Activated naive CD4-positive, alpha-beta T cell treated with anti-CD3 and anti-CD28 coated beads for 36 hours (primary cell): ENCODE measurements at places on chromosomes 7 and 10. TPM values are rescaled to one million over a fixed set of nuclear protein-coding genes. Genes with fewer than 3 reads are reported as not detected.

DNA sequence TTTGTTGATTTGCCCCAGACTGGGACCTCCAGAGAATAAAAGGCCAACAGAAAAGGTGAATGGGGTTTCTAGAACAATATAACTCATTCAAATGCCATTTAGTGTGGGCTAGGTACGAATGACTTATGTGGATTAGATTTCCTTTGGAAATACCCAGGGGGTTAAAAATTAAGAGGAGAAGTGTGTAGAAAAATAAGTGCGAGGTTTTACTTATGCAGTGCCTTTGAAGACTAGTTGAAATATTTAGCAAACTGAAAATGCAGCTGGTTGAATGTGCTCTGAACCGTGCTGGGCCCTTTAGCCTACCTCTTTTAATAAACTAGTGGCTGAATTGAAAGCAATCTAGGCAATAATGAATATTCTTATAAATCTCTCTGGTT lies 180.6 kb downstream of the LRMDA start:
- no peaks in the 10 kb centered on the region for H3K36me3 ChIP-seq
- H3K27me3 ChIP-seq, result peaks cover 2% of the 10 kb centered on the region
- no peak for DNase-seq

GRCh38 chr7:2968616-2969397 lies 74.9 kb downstream of the CARD11 start:
- H3K36me3 ChIP-seq, result peaks cover 45% of the 10 kb centered on the region
- H3K4me1 ChIP-seq, result peaks cover 36% of the 10 kb centered on the region
- no peak overlapping the region for H3K4me3 ChIP-seq
- H3K27ac ChIP-seq, result no peak overlapping the region

DNA sequence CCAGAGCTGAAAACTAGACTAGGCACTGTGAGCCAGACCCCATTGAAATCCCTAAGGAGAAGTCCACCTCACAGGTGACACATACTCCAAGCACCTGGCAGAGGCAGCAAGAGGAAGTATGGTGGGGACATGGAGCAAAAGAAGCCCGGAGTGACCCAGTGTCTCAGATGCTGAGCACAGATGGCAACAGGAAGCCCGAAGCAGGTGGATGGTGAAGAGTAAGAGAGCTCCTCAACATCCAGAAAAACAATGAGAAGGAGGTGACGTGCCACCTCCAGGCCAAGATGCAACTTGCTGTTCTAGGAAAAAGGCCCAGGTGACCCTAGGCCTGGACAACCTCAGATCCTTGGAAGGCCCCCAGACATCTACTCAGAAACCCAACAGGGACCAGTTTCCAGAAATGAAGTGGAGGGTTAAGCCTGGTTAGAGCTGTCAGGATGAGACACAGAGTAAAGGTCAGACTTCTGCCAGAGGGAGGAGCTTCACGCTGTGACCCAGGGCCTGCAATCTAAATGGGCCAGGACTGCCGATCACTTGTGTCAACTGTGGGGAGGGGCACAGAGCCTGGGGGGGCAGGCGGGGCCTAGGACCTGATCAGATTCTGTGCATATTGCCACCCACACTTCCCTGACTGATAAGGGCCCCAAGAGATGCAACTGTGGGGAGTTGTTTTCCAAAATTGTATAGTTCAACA lies 2.4 kb upstream of the COBL start:
- no peaks in the 10 kb centered on the region for H3K36me3 ChIP-seq
- no peak for DNase-seq
- peaks cover 32% of the 10 kb centered on the region for H3K27me3 ChIP-seq
- no peak overlapping the region for H3K27ac ChIP-seq
- peaks cover 7% of the 10 kb centered on the region for H3K4me1 ChIP-seq

DNA sequence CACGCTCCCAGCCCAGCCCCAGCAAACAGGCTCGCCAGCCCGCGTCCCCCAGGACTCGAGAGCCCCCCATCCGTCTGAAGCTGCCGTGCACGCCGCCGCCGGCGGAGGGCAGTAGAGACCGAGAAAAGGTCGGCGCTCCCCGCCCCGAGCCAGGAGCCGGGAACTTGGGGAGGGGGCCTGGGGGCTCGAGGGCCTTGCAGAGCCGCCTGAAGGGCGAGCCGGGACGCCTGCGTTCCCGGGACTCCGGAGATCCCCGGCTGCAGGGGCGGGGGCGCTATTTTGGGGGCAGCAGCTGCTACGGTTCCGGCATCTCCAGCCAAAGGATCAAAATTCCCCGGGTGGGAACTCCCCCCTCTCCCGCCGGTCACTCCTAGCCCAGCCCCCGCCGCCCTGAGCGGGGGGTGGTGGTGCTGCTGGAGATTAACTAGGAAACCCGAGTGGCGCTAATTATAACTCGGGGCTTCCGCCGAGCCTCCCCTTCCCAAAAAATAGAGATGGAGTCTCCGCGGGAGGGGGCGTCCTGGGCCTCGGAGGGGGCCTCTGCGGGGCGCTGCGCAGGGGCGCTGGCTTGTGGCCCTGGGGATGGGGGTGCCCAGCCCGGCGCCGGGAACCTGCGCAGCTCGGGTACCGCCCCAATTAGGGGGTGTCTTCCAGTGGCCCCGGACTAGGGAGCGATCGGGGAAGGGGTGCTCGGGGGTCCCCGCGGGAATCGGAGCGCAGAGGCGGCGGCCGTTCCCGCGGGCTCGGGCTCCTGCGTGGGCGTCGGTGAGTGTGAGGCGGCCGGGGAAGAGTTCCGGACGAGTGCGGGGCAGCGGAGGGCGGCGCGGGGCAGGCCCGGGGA lies 608 bp downstream of the ACHE start:
- peaks cover 36% of the 10 kb centered on the region for H3K27me3 ChIP-seq
- H3K4me3 ChIP-seq, result no peak overlapping the region
- H3K4me1 ChIP-seq, result peaks cover 19% of the 10 kb centered on the region
- no peak overlapping the region for H3K27ac ChIP-seq
- H3K36me3 ChIP-seq, result no peaks in the 10 kb centered on the region

DNA sequence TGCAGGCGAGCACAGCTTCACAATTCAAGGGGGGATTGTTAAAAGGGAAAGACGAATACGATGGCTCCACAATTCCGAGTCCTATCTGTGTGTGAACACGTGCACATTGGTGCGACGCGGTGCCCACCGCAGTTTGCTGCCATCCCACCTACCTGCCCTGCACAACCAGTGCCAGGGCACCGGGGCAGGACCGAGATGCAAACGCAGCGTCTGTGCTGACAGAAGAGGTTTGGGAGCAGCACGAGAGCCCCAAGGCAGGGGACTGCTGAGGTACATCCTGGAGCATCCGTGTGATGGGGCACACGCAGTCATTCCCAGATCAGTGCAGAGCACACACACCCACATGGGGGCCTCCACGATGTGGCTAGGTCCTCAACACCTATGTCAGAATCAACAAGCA lies 221.3 kb downstream of the DNAJB6 start:
- no peak for DNase-seq
- H3K4me1 ChIP-seq, result no peaks in the 10 kb centered on the region
- H3K36me3 ChIP-seq, result no peaks in the 10 kb centered on the region
- no peak overlapping the region for H3K27ac ChIP-seq
- no peaks in the 10 kb centered on the region for H3K27me3 ChIP-seq

- H3K4me3 ChIP-seq, result no peak overlapping the region
- no peaks in the 10 kb centered on the region for H3K36me3 ChIP-seq
- peaks cover 34% of the 10 kb centered on the region for H3K4me1 ChIP-seq
- H3K27ac ChIP-seq, result no peak overlapping the region
- DNase-seq, result no peak
- no peaks in the 10 kb centered on the region for H3K27me3 ChIP-seq
Observed at GRCh38 chr10:110805292-110805691, 66.4 kb upstream of the PDCD4 start.

DNA sequence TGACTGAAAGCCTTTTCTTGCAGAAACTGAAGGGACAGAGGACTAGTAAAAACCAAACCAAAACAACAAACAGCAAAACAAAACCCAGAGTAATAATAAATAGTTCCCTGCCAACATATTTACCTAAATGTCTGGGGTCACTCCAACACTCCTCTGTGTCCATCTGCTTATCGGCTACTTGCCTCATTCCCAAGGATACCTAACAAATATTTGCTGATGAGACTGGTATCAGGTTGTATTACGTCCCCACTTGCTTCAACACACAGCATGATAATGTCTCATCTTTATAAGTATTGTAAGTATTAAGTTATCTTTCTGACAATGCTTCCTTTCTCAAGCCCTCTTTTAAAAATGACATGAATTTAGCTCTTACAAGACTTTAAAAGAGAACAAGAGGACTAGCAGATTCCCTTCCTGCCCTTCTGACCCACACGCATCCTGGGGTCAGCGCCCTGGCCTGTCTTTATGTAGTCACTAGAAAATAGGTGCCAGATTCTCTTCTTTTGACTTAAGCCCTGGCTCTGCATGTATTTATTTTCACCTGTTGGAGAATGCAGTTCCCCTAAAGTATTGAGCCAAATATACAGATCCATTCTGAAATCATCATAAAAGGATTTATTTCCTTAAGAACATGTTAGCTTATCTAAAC lies 110.2 kb downstream of the SEM1 start:
- H3K27me3 ChIP-seq, result peaks cover 13% of the 10 kb centered on the region
- H3K27ac ChIP-seq, result no peak overlapping the region
- no peak overlapping the region for H3K4me3 ChIP-seq
- no peaks in the 10 kb centered on the region for H3K36me3 ChIP-seq

- H3K4me1 ChIP-seq, result peaks cover 19% of the 10 kb centered on the region
- no peaks in the 10 kb centered on the region for H3K36me3 ChIP-seq
- no peak overlapping the region for H3K27ac ChIP-seq
Observed at GRCh38 chr7:39979406-39980073, 29.5 kb downstream of the CDK13 start.

DNA sequence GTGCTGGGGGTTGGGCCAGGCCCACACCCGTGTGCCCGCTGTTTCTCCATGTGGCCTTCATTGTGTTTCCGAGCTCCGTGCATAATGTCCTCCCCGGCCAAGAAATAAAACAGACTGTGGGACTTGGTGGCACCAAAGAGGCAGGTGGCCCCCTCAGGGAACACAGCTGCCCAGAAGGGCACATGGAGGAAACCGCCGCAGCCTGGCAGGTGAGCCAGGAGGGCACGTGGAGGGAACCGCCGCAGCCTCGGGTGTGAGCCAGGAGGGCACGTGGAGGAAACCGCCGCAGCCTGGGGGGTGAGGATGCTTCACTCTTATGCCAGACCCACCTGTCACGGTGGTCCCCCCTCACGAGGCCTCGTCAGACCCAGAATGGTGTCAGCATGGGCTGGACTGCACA lies 288.7 kb downstream of the WDR37 start:
- no peaks in the 10 kb centered on the region for H3K36me3 ChIP-seq
- H3K27ac ChIP-seq, result no peak overlapping the region
- H3K27me3 ChIP-seq, result no peaks in the 10 kb centered on the region
- no peak overlapping the region for H3K4me3 ChIP-seq
- H3K4me1 ChIP-seq, result no peaks in the 10 kb centered on the region

- no peak overlapping the region for H3K27ac ChIP-seq
- H3K27me3 ChIP-seq, result no peaks in the 10 kb centered on the region
- peaks cover 3% of the 10 kb centered on the region for H3K4me1 ChIP-seq
- no peak overlapping the region for H3K4me3 ChIP-seq
- H3K36me3 ChIP-seq, result peaks cover 2% of the 10 kb centered on the region
Observed at GRCh38 chr7:2811476-2812113, 32.5 kb downstream of the GNA12 start.

- no peak overlapping the region for H3K27ac ChIP-seq
- H3K4me3 ChIP-seq, result no peak overlapping the region
- no peaks in the 10 kb centered on the region for H3K36me3 ChIP-seq
- peaks cover 31% of the 10 kb centered on the region for H3K27me3 ChIP-seq
Observed at GRCh38 chr10:14416308-14416700, 85.6 kb upstream of the FRMD4A start.

GRCh38 chr7:96416599-96416998 lies 94.7 kb upstream of the SLC25A13 start:
- H3K4me1 ChIP-seq, result no peaks in the 10 kb centered on the region
- H3K27ac ChIP-seq, result no peak overlapping the region
- H3K27me3 ChIP-seq, result peaks cover 20% of the 10 kb centered on the region
- no peak for DNase-seq
- H3K4me3 ChIP-seq, result no peak overlapping the region

CUBN gene
- total RNA-seq, result 0.41 TPM

NUTM2B gene
- total RNA-seq, result 0.49 TPM

AKR1D1 gene
- total RNA-seq, result not detected

WASHC2A gene
- 17.0 TPM for total RNA-seq

NEBL gene
- 0.10 TPM for total RNA-seq
